ENCODE measurements at places on chromosomes 6 and 20. TPM values are rescaled to one million over a fixed set of nuclear protein-coding genes. Genes with fewer than 3 reads are reported as not detected.

GRCh38 chr6:119020597-119021561 is 57.6 kb downstream of the FAM184A start:
- no peaks in the 10 kb centered on the region for H3K36me3 ChIP-seq
- DNase-seq: no peak
- H3K4me1 ChIP-seq: no peaks in the 10 kb centered on the region
- no peak overlapping the region for H3K4me3 ChIP-seq

- H3K27ac ChIP-seq: no peak overlapping the region
- H3K27me3 ChIP-seq: no peaks in the 10 kb centered on the region
- H3K4me3 ChIP-seq: no peak overlapping the region
- H3K4me1 ChIP-seq: no peaks in the 10 kb centered on the region
- H3K36me3 ChIP-seq: no peaks in the 10 kb centered on the region
Observed at GRCh38 chr6:39182604-39183003, 46.7 kb downstream of the KCNK5 start.

DNA sequence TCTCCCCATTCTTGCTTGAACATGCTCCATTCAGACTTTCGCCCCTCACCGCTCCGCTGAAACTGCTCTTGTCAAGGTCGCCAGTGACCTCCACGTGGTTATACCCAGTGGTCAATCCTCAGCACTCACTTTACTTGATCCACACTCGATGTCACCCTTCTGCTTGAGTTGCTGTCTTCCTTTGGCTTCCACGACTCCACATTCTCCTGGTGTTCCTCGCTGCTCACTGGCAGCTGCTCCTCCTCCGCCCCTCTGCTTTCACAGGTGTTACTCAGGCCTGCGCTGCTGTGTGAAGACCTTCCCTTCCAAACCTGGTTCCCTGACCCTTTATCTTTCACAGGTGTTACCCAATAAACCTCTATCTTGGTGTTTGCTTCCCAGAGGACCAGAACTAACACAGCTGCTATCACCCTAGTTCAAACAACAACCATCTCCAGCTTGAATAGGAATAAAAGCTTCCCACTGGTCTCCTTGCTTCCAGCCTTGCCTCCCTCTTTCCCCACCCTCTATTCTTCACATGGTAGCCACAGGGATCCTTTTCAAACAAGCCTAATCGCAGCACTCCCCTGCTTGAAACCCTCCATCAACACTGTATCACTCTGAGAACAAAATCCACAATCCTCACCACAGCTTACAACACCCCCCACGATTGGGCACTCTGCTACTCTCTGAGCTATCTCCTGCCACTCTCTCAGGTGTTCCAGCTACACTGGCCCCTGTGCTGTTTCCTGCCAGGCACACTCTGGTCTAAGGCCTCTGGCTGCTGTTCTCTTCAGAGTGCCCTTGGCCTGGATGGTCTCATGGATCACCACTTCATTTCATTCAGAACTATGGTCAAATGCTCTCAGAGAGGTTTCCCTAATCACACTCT is 10.7 kb downstream of the PPIL1 start:
- peaks cover 8% of the 10 kb centered on the region for H3K4me1 ChIP-seq
- no peak overlapping the region for H3K27ac ChIP-seq
- DNase-seq: no peak

ATP6V1G2 gene
- total RNA-seq: 2.3 TPM

GRCh38 chr6:139159016-139159415 is 24.1 kb downstream of the HECA start:
- H3K27me3 ChIP-seq: no peaks in the 10 kb centered on the region
- no peaks in the 10 kb centered on the region for H3K36me3 ChIP-seq
- no peak overlapping the region for H3K27ac ChIP-seq
- peaks cover 56% of the 10 kb centered on the region for H3K4me1 ChIP-seq
- no peak for DNase-seq
